Posterior vena cava (tissue), 2 donors: ENCODE measurements at places on chromosomes 12 and 14.
A peak's percentile ranks its signal among the peaks of the same experiment; 100 is the strongest.

- no peak for DNase-seq
Measured at GRCh38 chr14:77302926-77303325, 17.8 kb downstream of the POMT2 start.

DNA sequence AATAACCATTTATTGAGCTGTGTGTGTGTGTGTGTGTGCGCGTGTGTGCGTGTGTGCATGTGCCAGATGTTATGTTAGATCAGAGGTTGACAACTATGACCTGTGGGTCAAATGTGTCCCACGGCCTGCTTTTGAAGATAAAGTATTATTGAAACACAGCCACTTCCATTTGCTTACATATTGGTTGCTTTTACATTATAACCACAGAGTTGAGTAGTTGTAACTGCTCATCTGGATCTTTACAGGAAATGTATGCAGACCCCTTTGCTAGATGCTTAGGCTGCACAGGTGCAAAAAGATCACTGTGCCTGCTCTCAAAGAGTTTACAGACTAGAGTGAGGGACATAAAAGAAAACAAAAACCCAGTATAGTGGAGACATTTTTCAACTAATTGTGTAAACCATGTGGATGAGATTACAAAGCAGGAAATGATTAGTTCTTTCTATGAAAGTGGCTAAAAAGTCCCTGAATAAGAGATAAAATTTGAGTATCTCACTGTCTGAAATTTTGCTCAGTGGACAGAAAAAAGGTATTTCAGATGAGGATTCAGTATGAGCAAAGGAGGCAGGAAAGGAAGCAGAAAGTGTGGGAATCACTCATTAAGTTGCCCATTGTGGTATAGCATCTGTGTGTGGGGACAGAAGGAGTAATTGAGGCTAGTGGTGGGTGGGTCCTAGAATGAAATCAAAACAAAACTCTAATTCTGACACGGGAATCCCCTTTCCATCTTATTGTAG is 188.4 kb downstream of the PAH start:
- no peak for DNase-seq

GRCh38 chr12:108832208-108832607 is 25.2 kb downstream of the SSH1 start:
- DNase-seq, result no peak

DNA sequence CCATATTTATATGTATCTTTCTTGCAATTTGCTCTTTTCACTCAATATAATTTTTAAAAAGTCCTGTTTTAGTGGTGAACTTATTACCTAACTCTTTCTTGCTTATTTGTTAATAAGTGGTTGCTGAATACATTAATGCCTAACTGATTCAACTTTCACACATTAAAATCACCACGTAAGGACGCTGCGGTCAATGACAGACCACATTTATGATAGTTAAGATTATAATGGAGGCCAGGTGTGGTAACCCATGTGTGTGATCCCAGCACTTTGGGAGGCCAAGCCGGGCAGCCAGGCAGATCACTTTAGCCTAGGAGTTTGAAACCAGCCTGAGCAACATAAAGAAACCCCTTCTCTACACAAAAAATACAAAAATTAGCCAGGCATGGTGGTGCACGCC is 37.0 kb downstream of the WDR89 start:
- DNase-seq, result no peak

- DNase-seq, result no peak
Measured at GRCh38 chr12:120121766-120122293, 5.3 kb upstream of the RAB35 start.

- no peak for DNase-seq
Measured at GRCh38 chr14:27077214-27077613, 479.4 kb upstream of the NOVA1 start.

- DNase-seq, result no peak
Measured at GRCh38 chr12:53232646-53233461, 845 bp upstream of the RARG start.

- no peak for DNase-seq
Measured at GRCh38 chr14:60796434-60796833, 61.9 kb downstream of the MNAT1 start.

- peak; percentile 82 for DNase-seq
Measured at GRCh38 chr14:29926701-29927375, 809 bp downstream of the PRKD1 start.

- DNase-seq, result peak; percentile 68
Measured at GRCh38 chr14:23357261-23357660, 4.6 kb upstream of the SLC22A17 start.

GRCh38 chr12:7091660-7092228 is 501 bp downstream of the C1R start:
- DNase-seq, result peak; percentile 90

GRCh38 chr12:52271158-52271557 is 3.3 kb upstream of the KRT86 start:
- DNase-seq, result no peak

DNA sequence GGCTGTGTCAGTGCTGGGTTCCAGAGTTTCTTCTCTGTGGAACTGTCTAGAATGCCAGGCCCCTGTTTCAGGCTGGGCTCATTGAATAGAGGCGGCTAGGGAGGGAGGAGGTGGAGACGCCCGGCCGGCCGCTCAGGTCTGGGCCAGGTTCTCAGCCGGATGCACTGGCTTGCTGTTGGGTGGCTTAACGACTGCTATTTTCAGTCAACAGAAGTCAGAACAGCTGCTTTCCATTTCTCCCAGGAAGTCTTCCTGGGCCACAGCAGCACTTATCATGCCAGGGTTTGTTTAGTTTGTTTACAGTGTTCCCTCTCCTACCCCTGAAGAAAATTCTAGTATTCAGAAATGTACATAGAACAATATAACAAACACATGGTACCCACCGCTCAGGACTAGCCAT is 26.0 kb upstream of the VPS37B start:
- no peak for DNase-seq

- no peak for DNase-seq
Measured at GRCh38 chr14:90903101-90903500, 86.9 kb upstream of the TTC7B start.

DNA sequence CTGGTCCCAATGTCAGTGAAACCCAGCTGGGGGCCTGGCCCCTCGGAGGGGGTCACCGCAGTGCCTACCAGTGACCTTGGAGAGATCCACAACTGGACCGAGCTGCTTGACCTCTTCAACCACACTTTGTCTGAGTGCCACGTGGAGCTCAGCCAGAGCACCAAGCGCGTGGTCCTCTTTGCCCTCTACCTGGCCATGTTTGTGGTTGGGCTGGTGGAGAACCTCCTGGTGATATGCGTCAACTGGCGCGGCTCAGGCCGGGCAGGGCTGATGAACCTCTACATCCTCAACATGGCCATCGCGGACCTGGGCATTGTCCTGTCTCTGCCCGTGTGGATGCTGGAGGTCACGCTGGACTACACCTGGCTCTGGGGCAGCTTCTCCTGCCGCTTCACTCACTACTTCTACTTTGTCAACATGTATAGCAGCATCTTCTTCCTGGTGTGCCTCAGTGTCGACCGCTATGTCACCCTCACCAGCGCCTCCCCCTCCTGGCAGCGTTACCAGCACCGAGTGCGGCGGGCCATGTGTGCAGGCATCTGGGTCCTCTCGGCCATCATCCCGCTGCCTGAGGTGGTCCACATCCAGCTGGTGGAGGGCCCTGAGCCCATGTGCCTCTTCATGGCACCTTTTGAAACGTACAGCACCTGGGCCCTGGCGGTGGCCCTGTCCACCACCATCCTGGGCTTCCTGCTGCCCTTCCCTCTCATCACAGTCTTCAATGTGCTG is 11.0 kb downstream of the ZBTB39 start:
- DNase-seq, result no peak

- no peak for DNase-seq
Measured at GRCh38 chr12:53074283-53074998, 4.7 kb downstream of the SPRYD3 start.

DNA sequence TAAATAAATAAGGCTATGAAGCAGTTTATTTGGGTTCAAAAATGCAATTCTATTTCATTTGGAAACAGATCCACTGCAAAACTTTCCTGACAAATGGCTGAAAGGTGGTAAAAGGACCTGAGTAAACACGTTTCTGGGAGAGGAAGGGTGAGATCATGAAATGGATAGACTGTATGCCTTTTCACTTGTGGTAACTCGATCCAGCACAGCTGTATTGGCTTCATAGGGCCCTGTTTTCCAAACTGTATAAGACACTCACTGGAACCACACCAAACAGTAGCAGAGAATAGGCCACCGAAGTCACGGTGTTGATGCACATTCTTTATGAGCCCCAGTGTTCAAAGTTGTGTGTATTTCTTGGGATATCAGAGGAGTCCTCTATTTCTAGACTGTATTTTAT is 325.2 kb upstream of the DIO2 start:
- no peak for DNase-seq

DNA sequence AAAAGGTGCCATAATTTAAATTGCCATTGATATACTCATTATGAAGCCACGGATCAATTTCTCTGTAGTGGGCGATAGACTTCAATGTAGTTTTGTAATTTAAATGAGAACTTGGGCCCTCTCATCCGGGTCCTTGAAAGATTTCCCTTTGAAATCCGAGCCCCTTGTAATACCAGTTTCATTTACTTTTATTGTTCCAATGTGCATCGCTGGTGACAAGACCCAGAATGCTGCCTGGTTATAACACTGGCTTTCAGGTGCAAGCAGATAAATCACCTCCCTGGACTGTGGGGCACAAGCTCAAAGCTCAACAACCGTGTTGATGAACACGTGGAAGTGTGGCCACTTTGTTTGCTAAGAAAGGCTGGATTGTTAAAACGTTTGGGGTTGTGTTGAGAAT is 68.9 kb upstream of the FZD10 start:
- DNase-seq, result no peak

DNA sequence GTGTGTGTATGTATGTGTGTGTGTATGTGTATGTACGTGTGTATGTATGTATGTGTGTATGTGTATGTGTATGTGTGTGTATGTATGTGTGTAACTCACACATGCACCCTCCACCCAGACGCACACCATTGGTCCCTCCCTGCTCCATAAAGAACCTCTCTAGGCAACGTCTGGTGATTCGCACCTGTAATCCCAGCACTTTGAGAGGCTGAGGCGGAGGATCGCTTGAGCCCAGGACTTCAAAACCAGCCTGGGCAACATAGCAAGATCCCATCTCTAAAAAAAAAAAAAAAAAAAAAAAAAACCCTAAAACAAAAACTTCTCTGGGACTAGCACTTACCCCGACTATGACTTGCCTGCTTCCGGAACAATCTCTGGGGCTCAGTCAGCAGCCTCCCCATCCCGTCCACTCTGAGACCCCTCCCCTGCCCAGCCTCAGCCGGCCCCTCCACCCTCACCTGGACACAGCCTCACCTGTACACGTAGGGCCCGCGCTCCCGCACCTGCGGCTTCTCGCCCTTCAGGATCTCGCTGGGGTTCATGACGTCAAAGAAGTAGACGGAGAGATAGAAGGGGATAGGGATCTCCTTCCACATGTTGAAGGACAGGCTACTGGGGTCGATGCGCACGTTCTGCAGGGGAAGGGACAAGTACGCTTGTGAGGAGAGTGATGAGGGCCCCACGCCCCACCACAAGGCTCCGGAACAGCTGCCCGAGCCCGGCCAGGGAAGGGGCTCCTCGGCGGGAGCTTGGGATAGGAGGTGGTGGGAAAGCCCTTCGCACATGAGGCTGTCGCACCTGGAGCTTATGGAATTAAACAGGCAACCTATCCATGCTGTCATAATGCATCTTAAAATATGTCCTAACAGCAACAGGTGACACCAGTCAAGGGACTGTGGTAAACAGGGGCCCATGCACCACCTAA is 46.3 kb downstream of the SCARB1 start:
- no peak for DNase-seq

DNA sequence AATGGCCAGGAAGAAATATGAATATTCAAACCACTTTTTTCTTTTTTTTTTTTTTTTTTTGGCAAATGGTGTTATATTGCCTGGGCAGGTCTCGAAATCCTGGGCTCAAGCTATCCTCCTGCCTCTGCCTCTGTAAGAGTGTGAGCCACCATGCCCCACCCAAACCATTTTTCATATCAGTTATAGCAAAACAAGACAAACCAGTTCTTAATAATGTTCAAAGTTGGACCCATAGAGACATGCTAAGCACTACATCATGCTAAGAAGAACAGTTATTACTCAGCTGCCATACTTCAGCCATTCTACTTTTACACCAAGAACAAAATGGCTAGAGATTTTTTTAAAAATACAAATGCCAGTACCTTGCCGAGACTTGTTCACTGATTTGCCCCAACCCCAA is 25.5 kb downstream of the EIF2S1 start:
- DNase-seq, result no peak

GRCh38 chr12:67433385-67434175 is 164.4 kb downstream of the CAND1 start:
- no peak for DNase-seq

- DNase-seq, result no peak
Measured at GRCh38 chr14:23582906-23583760, 4.5 kb upstream of the JPH4 start.

DNA sequence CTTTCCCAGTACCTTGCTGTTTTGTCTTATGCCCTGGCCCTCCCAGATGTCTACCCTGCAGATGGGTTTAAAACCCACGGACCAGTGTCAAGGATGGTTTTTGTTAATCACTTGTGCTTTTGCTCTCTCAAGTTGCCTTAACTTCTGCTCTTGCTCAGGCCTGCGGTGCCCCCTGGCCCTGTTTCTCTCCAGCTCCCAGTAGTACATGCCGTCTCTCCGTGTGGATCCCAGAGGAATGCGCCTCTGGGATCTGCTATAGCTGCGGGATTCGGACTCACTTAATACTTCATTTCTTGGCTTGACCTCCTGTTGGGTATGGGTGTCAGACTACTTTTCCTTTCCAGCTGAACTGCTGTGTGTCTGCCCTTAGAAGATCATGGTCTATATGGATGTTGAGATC is 14.5 kb downstream of the PLEKHG3 start:
- no peak for DNase-seq

DNA sequence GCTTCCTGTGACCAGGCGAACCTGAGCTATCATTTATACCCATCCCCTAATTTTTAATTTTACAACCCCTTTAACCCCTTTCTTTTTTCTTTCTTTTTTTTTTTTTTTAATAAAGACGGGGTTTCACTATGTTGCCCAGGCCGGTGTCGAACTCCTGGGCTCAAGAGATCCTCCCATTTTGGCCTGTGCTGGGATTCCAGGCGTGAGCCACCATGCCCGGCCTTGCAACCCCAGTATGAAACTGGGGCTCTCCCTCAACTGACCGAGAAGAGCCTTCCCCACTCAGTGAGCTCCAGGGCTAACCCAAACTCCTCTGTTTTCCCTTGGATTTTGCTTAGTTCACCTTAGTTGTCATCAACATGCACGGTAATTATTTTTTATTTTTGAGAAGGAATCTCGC is 992 bp downstream of the CPSF2 start:
- DNase-seq, result no peak
